ENCODE measurements at places on chromosomes 7 and 10.

- DNase-seq = no peak
Measured at GRCh38 chr10:101062232-101063049, 652 bp downstream of the KAZALD1 start.

- DNase-seq = no peak
Measured at GRCh38 chr10:89062861-89063260, 72.3 kb downstream of the FAS start.

- no peak for DNase-seq
Measured at GRCh38 chr10:121078672-121079102, 227.5 kb downstream of the WDR11 start.

DNA sequence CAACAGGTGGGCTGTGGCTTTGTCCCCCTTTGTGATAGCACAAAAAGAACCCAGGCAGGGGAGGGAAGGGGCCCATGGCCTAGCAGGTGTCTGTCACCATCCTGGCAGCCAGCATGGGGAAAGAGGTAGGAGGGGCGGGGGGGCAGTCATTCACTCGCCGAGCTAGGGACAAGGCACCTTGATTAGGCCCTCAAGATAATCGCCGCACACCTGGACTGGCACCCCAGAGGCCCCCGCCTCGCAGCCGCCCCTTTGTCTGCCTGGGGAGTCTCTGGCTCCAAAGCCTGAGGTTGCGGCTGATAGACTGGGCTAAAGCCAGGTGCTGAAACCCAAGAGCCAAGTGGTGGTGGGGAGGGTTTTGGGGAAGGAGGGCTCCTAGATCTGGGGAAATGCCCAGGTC, 151.2 kb upstream of the PCBD1 start:
- DNase-seq = no peak

DNA sequence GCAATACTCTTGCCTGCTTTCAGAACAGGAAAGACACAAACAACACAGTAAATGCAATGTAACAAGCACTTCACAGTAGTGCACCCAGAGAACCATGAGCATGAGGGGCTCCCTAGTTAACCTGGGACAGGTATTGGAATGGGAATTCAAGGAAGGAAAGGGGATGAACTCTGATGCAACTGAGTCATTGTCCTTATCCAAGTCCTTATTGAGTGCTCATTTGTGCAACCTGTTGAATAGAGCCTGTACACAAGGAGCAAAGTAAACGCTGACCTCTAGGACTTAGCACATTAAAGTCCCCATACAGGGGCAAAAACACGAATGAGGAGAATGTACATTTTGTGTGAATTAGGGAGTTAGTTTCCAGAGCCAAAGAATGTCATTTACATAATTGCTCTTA, 276.4 kb upstream of the BMPER start:
- no peak for DNase-seq

DNA sequence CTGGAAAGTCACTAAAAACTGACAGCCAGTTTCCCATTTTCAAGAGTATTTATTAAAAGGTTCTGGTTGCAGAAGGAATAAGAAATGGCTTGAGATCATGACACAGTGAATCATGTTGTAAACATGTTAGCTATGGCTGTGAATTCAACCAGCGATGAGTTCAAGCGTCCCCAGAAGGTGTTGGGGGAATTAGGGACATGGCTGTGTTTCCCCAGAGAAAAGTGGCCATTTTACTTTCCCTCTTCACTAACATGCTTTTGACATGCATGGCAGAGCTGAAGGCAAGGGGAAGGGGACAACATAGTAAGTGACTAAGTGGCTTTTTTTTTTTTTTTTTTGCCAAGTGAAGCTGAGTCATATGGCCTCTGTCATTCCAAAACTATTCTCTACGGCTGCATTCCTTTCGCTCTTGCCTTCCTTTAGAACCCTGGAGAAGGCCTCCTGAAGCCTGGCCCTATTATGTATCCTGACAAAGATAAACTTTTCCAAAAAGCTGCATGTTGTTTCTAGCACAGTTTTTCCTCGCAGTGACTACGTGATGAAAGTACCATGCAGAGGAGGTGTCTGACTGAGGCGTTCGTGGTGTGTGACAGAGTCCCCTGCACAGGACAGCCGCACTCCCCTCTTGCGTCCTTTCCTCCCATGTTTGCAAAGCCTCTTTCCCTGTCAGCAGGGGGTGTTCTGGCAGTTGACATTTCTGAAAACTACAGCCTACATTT, 46.9 kb downstream of the EGFR start:
- DNase-seq = peak; percentile 68

Data from AG04449 (cell line).